ENCODE measurements at places on chromosomes 11 and 22.

DNA sequence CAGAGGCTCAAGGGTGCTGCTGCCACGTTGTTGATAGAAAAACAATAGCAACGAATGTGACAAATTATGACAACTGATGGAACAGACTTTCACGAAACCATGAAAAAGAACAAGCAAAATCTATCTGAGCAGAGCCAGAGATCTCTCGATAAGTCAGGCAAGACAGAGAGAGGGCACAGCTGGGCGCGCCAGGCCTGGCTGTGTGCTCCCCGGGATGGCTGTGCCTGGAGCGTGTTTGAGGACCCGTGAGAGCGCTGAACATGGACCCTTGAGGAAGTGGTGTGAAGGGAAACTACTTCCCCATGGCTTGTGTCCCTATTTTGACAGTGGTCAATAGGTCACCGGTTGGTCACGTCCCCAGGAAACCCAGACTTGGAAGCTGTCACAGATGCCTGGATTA, 83.1 kb upstream of the FGF3 start:
- DNase-seq = no peak

- DNase-seq = no peak
Measured at GRCh38 chr11:75073459-75074190, 23.1 kb downstream of the OR2AT4 start.

DNA sequence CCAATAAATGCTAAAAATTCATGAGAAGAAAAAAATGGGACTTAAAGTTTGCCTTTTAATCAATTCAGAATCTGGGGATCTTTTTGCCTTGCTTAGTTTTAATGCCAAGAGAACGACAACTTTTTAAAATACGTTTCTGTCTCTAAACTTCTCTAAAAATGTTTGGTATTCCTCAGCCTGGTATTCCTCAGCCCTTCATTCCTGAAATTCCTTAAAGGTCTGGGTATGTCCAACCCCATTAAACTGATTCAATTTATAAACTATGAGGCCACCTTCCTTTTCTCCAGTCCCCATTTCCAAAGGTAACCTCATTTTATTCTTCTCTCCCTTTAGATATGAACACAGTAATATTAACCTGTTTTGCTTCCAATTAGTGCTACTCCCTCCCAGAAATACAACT, 16.6 kb downstream of the POLA2 start:
- DNase-seq = no peak

DNA sequence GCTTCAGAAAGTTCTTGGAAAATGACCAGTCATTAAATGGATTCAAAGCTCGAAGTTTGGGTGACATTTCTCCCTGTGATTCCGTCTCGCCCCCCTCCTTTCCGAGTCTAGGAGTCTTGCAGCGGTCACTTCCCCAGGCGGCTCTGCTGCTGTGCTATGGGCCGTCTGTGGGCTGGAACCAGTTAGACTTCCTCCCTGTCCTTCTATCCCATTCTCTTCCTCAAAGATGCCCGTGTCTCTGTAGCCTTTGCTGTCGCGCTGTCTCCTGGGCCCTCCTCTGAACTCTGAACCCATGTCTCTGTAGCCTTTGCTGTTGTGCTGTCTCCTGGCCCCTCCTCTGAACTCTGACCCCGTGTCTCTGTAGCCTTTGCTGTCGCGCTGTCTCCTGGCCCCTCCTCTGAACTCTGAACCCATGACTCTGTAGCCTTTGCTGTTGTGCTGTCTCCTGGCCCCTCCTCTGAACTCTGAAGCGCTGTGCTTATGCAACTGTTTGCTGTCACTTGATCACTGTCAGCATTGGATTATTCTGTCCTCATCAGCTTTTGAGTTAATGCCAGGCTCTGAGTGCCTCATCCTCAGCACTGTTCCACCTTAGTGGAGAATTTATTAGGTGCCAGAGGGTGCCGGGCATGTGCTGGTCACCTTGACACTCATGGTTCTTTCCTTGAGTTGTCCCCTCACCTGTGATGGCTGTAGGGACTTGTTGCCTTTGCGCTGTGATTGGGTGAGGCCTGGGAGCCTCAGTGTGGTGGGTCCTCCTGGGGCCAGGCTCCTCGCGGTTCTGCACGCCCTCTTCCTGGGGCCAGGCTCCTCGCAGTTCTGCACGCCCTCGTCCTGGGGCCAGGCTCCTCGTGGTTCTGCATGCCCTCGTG, 173.3 kb downstream of the TBC1D22A start:
- DNase-seq = no peak

- DNase-seq = no peak
Measured at GRCh38 chr11:17496406-17496805, 19.8 kb upstream of the ABCC8 start.

GRCh38 chr11:93034031-93034722, 64.7 kb downstream of the MTNR1B start:
- no peak for DNase-seq

DNA sequence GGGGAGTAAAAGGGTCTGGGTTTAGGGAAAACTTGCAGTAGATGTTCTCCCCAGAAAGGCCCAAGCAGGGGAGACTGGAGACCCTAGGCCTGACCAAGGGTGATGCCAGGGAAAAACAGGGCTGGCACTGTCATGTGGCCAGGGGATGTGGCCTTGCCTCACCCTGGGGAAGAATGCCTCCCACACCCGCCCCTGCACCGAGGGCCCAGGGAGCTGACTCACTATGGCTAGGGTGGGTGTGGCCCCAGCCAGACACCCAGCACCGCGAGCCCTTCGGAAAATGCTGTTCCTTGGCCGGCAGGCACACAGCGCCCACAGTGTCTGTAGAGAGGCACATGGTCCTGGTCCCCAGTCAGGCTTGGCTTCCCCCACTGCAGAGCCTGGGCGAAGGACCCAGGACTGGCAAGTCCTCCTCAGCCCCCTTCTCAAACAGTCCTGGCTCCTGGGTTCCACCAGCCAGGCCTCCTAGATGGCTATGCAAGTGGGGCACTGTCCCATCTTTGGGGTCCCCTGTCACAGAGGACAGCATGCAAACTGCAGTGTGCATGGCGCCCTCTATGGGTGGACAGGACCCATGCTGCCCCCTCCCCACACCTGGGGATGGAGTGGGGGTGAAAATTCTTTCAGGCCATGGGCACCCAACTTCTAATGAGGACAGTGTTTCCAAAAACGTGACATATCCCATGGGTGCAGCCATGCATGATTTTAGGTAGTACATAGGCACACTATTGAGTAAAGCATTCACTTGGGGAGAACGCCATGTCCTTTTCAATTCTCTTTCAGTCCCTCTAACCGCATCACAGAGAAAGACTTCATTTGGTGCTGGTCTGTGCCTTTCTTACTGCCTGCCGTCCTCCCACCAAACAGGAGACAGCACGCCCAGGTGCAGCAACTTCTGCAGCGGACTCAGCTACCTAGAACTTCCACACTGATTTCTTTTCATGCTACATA, 15.2 kb downstream of the TMPRSS5 start:
- DNase-seq = no peak

GRCh38 chr11:87628026-87628580, 547.1 kb downstream of the RAB38 start:
- no peak for DNase-seq

DNA sequence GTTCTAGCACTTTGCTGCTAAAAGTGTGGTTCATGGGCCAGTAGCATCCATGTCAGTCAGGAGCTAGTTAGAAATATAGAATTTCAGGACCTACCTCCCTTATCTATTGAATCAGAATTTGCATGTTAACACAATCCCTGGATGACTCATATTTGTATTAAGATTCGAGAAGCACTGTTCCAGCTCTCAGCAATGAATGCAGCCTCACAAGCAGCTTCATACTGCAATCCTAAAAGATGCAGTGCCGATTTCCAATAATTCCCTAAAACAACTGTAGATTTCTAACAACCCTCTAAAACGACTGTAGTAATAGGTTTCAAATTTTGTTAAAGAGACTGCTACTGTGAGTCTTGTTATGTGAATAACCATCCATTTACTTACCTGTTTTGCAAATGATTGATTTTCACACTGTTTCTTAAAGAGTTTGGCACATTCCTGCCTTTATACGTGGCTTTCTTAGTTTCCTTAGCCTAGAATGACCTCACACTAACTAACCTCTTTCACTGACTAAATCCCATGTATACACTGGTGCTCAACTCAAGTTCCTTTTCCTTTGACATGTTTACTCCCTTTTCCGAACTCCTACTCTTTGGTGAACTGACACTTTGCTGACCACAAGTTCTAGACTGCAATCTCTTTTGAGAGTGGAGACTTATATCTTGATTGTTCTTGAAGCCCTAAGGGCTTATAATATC, 511.8 kb downstream of the METTL15 start:
- no peak for DNase-seq

DNA sequence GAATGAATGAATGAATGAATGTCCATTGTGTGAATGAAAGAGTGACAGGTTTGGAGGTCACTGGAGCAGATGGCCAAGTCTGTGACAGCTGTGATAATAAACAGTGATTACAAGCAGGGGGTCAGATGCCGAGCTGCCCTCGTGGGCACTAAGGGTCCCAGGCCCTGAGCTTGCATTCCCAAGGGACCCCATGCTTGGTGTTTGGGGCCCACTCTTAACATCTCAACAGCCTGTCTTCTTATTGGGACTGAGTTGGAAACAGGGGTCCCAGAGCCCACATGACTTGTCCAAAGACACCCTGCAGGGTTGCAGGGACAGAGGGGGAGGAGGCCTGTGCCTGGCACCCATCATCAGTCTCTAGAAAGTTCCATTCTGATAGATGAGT, 12.0 kb upstream of the ANO1 start:
- no peak for DNase-seq

DNA sequence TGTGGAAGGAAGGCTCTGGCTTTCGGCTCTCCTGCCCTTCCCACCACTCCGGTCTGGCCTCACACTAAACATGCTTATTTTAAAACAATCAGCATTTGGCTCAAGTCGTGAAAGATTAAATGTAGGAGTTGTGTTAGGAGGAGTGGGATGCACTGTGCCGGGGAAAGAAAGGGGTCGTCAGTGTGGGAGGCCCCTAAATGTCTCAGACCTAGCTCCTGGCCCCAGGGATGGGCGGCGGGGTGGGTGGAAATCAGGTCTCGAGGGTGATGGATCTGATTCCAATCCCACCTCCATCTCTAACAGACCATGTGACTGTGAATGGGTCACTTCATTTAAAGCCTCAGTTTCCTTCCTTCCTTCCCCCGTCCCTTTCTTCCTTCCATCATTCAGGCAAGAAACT, 6.9 kb upstream of the SHISAL1 start:
- no peak for DNase-seq

GRCh38 chr22:20028855-20029549, 8.1 kb downstream of the TANGO2 start:
- DNase-seq = no peak

GRCh38 chr11:47979378-47980087, 826 bp upstream of the PTPRJ start:
- no peak for DNase-seq

- no peak for DNase-seq
Measured at GRCh38 chr11:121420398-121420797, 31.7 kb upstream of the SORL1 start.

DNA sequence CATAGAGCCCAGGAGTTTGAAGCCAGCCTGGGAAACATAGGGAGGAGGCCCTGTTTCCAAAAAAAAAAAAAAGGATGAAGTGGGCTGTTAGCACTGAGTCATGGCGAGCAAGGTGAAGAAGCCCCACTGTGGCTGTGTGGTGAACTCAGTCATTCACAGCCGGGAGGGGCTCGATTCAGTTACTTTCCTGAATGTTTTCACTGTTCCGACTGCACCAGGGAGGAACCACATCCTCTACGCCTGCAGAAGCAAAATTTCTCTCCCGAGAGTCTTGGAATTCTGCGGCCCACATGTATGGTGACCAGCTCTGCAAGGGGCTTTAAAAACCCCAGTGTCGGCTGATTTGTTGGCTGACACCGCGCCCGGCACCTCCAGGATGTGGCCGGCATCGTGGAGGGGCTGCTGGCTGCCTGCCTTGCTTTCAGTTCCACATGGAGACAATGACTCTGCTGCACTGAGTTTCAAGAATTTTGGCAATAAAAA, 27.8 kb upstream of the GRAMD4 start:
- DNase-seq = no peak

DNA sequence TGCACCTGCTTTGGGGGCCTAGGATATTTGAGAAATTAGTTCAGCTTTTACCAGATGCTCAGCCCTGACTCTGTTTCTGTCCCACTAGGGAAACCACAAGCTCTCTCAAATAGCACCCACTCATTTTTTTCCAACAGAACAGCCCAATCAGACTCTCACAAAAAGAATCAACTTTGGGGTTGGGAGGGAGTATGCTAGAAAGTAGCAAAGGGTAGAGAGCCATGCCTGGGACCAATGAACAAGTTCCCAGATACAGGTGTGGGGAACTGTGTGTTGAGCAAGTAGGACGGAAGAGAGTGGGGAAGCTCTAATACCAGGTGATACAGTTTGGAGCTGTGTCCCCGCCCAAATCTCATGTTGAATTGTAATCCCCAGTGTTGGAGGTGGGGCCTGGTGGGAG, 41.1 kb downstream of the TRIM66 start:
- DNase-seq = no peak

DNA sequence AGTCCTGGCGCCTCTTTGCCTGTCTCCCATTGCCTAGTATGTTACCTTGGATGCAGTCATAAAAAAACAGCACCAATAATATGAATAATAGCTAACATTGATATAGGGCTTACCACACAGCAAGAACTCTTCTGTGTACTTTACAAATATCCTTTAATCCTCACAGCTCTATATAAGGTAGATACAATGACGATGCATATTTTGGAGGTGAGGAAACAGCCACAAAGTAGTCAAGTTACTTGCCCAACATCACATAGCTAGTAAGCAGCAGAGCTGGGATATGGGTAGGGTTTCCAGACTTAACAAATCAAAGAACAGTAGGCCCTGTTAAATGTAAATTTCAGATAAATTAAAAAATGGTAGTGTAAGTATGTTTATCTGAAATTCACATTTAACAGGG, 128.8 kb downstream of the ST3GAL4 start:
- no peak for DNase-seq

DNA sequence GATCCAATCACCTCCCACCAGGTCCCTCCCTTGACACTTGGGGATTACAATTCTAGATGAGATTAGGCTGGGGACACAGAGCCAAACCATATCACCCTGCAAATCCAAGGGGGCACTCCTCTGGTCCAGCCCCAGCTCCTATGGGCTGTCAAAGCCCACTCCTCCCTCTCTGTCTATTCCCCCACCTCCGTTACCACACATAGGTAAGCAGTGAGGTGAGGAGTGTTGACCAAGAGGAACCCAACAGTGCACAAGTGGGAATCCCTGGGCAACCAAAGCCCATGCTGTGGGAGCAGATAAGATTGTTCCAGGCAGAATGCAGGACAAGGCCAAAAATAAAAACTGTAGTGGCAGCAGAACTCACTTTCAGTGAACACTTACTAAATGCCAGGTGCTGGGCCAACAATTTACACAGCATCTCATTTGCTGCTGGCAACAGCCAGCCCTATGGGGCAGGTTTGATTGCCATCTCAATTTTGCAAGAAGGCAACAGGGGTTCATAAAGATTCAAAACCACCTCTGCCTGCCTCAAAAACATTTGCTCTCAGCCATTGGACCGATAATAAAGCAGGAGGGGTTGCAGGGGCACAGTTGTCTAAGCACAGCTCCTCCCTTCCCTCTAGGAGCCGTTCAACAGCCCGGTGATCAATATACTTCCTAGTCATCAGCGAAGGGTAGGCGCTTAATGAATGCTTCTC, 8.9 kb downstream of the SDF2L1 start:
- DNase-seq = peak; percentile 5
